ENCODE measurements at places on chromosomes 6 and 20. TPM values are rescaled to one million over a fixed set of nuclear protein-coding genes. Genes with fewer than 3 reads are reported as not detected.
A peak's percentile ranks its signal among the peaks of the same experiment; 100 is the strongest.

Gene KCNQ5
- 0.11 TPM for total RNA-seq

Gene ARFRP1
- 37.1 TPM for total RNA-seq

Gene THBD
- total RNA-seq: 13.8 TPM

Gene GHRH
- total RNA-seq: 0.93 TPM

Gene LY6G6C
- not detected for total RNA-seq

Gene SLC32A1
- total RNA-seq: not detected

Gene SPATA25
- 2.4 TPM for total RNA-seq

Gene NEURL2
- total RNA-seq: 7.6 TPM

Gene LPIN3
- total RNA-seq: 19.9 TPM

Gene TRAPPC3L
- total RNA-seq: not detected

Gene COL9A1
- 0.08 TPM for total RNA-seq

- no peaks in the 10 kb centered on the region for H3K27me3 ChIP-seq
- no peaks in the 10 kb centered on the region for H3K36me3 ChIP-seq
- peaks cover 8% of the 10 kb centered on the region for H3K4me1 ChIP-seq
- H3K27ac ChIP-seq: no peak overlapping the region
- no peak for DNase-seq
Measured at GRCh38 chr6:139743664-139744437, 369.4 kb upstream of the CITED2 start.

- no peak within 1 kb of the TSS for H3K27ac ChIP-seq
- peaks cover 10% of the 10 kb centered on the region for H3K27me3 ChIP-seq
- DNase-seq: no peak
Measured at GRCh38 chr6:63319939-63320338, at the start of gene LGSN. TSS of gene LGSN (minus strand) at chr6:63319983. CDS start at chr6:63319943, 40 bp downstream.

DNA sequence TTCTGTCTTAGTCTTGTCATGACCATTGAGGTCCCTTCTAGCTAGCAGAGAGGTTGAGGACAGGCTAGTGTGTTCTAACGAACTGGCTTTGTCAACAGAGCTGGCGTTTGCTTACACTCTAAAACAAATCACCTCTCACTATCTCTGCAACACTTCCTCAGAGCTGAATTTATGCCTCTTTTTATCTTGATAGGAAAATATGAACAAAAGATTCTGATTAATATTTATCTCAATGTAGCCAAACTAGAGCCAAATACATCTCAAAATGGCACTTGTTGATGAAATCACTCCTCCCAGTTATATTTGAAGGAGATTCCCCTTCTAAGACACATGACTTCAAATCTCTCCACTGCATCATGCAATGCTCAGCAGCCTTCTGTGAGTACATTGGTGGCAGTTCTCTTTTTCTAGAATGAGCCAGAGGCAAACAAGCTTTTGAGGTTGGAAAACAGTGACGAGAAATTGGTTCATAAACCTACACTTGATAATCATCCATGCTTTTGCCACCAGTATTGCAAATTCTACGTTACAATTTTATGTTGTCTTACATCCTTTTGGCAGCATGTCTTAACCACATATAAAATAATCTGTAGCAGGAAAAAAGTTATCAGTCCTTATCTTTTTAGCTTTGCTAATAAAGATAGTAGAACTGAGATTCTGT, 615.7 kb upstream of the CITED2 start:
- DNase-seq: no peak
- H3K36me3 ChIP-seq: no peaks in the 10 kb centered on the region
- no peaks in the 10 kb centered on the region for H3K27me3 ChIP-seq
- peak overlapping the region; percentile 18 for H3K27ac ChIP-seq
- H3K4me1 ChIP-seq: peaks cover 10% of the 10 kb centered on the region

DNA sequence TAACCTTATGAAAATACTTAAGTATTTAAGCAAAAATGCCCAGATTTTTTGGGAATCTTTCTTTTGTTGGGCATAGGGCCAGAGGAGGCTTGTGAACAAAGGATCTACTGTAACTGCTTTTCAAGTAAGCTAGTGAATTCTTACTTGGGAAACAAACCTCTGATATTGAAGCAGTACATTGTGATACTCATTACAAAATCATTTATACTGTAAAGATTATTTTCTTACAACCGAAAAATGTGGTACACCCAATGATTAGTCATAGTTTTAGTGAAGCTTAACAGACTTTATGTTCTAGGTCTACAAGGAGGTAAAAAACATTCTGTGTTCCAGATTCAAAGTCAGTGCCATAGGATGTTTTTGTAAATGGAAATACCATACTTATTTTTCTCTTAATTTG, 272.9 kb upstream of the KCNQ5 start:
- H3K4me3 ChIP-seq: no peak overlapping the region
- DNase-seq: no peak
- H3K27ac ChIP-seq: no peak overlapping the region
- no peaks in the 10 kb centered on the region for H3K27me3 ChIP-seq
- H3K4me1 ChIP-seq: no peaks in the 10 kb centered on the region

GRCh38 chr6:42771741-42772100, 10.1 kb upstream of the BICRAL start:
- no peaks in the 10 kb centered on the region for H3K36me3 ChIP-seq
- no peaks in the 10 kb centered on the region for H3K27me3 ChIP-seq
- no peak overlapping the region for H3K27ac ChIP-seq
- H3K4me1 ChIP-seq: peaks cover 11% of the 10 kb centered on the region
- no peak overlapping the region for H3K4me3 ChIP-seq

DNA sequence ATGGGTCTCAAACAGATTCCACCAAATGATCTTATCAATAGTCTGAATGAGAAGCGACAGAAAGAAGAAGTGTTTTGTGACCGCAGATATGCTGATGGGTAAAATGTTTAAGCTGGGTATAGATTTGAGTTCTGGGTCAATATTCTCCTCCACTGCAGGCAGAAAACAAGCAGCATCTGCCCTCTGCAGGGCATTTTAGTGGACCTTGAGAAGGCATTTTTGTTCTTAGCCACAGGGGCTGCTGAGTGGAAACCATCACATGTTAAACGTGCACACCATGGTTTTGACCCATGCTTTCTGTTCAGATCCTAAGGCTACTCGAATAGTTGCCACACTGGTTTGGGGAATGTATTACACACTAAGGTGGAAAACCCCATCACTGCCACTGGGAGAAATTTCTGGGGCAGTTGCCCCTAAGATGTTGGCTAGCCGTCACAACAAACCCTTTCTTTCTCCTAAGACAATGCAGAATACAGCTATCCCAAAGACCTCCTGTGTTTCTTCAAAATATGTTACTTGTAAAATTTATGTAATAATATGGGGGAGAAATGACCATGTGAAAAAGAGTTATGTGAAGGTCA, 5.5 kb downstream of the POU3F2 start:
- peaks cover 99% of the 10 kb centered on the region for H3K27me3 ChIP-seq
- H3K4me1 ChIP-seq: peaks cover 37% of the 10 kb centered on the region
- no peak for DNase-seq

DNA sequence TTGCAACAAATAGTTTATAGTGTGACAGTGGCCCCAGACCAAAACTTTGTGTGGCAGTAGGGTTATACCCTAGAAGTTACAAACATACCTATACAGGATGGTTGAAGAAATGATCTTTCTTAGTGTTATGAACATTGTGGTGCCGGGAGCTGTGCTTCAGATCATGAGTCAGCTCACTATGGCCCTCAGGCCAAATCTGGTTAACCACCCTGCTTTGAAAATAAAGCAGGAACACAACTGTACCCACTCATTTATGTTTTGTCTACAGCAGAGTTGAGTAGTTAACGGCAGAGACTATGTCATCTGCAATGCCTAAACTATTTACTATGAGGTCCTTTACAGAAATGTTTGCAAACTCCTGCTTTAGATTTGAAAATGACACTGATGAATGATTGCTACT, 24.3 kb downstream of the AKAP7 start:
- H3K4me3 ChIP-seq: no peak overlapping the region
- H3K27me3 ChIP-seq: no peaks in the 10 kb centered on the region
- H3K4me1 ChIP-seq: peaks cover 9% of the 10 kb centered on the region

DNA sequence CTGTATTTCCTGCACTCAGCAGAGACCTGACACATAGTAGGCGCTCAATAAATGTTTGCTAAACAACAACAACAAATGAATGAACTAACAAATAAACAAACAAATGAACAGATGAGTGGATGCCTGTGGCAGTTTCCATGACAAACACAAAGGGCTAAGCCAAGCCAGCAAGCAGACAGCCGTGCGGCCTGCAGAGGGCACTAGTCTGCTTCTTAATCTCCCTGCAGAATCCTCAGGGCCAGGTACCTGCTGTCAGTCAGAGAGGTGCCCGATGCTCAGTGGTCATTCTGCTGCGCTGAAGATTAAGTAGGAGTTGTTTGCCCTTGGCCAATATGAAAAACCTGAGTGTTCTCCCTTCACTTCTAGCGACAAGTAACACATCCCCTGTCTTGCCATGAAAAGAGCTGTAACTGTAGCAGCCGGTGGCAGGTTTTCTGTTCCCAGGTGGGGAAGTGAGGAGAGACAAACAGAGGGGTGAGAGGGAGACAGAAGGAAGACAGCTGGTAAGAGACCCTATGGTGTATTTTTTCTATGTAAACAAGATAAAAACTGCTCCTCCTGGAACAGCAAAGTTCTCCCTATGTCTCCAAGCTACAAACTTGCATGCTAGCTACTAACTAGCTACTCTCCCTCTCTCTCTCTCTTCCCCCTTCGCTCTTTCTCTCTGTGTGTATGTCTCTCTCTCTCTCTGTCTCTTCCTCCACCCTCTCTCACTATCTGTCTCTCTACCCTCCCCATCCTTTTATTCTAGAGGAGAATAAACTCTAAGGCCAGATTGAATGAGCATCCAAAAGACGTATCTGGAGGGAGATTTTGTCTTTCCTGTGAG, at the start of gene MC3R:
TSS of gene MC3R (plus strand) at position 779 of the 829 bp plus-strand sequence. CDS start 112 bp downstream, outside the sequence.
- DNase-seq: no peak
- H3K4me1 ChIP-seq: no peaks in the 10 kb centered on the region
- no peaks in the 10 kb centered on the region for H3K36me3 ChIP-seq
- no peak within 1 kb of the TSS for H3K27ac ChIP-seq
- no peak within 1 kb of the TSS for H3K4me3 ChIP-seq
- peaks cover 97% of the 10 kb centered on the region for H3K27me3 ChIP-seq

DNA sequence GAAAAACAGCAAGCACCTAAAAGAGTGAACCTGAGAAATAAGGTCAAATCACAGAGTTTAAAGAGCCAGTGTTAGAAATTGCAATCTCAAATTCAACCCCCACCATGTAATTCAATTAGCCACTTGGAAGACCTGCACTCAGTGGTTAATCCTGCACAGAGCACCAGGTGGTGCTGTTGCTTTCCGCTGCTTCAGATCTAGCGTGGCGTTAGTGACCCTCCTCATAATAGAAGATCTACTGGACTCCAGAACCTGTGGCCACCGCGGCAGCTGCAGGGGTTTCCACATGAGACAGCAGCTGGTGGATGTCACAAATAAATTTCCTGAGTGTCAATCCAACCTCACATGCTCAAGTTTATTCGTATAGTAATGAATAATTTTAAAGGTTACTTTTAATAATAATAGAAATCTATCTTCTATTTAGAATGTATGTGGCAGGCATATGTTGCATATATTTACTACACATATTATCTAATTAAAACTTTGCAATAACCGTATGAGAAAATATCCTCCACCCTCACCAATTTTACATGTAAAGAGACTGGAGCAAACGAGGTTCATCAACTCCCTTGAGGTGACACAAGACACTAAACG, 84.4 kb downstream of the SYNE1 start:
- H3K27ac ChIP-seq: no peak overlapping the region
- no peaks in the 10 kb centered on the region for H3K4me1 ChIP-seq
- peak; percentile 57 for DNase-seq
- no peak overlapping the region for H3K4me3 ChIP-seq
- H3K27me3 ChIP-seq: no peaks in the 10 kb centered on the region
- no peaks in the 10 kb centered on the region for H3K36me3 ChIP-seq

DNA sequence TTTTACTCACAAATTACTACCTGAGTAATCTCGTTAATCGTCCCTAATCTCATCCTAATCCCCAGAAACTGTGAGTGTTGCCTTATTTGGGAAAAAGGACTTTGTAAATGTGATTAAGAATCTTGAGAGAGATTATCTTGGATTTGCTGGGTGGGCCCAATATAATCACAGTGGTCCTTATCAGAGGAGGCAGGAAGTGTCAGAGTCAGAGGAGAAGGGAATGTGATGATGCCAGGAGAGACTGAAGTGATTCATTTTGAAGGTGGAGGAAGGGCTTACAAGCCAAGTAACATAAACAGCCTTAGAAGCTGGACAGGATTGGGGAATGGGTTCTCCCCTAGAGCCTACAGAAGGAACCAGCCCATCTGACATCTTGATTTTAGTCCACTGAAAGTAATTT, 16.7 kb downstream of the RPP21 start:
- peaks cover 99% of the 10 kb centered on the region for H3K27me3 ChIP-seq
- no peaks in the 10 kb centered on the region for H3K36me3 ChIP-seq
- H3K4me3 ChIP-seq: no peak overlapping the region
- peaks cover 5% of the 10 kb centered on the region for H3K4me1 ChIP-seq
- DNase-seq: no peak

- no peak for DNase-seq
- H3K36me3 ChIP-seq: no peaks in the 10 kb centered on the region
- no peak overlapping the region for H3K4me3 ChIP-seq
Measured at GRCh38 chr6:6714118-6714897, 125.8 kb downstream of the LY86 start.

DNA sequence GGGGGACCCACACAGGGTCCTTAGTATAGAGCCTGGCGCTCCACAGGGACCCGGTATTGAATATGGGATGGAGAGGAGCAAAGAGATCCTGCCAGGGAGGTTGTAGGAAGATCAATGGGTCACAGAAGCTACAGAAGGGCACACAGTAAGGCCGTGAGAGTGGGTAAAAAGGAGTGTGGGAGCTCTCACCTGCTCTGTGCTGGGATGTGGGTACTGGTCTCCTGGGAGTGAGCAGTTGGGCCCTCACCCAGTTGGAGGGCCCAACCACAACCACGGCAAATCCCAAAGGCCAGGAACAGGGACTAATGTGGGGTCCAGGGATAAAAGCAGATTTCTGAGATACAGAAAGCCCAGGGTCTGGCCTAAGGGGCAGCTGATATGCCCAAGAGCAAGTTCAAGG, 73.4 kb upstream of the RNF24 start:
- peaks cover 17% of the 10 kb centered on the region for H3K4me1 ChIP-seq
- H3K36me3 ChIP-seq: no peaks in the 10 kb centered on the region
- H3K27me3 ChIP-seq: no peaks in the 10 kb centered on the region
- no peak overlapping the region for H3K4me3 ChIP-seq
- no peak overlapping the region for H3K27ac ChIP-seq

GRCh38 chr6:54191461-54191860, 80.2 kb downstream of the MLIP start:
- DNase-seq: no peak
- no peaks in the 10 kb centered on the region for H3K27me3 ChIP-seq
- H3K4me1 ChIP-seq: peaks cover 20% of the 10 kb centered on the region
- H3K27ac ChIP-seq: no peak overlapping the region
- H3K4me3 ChIP-seq: no peak overlapping the region

GRCh38 chr20:25223179-25223661, 24.7 kb upstream of the PYGB start:
- DNase-seq: no peak
- H3K27ac ChIP-seq: peak overlapping the region; percentile 90
- no peak overlapping the region for H3K4me3 ChIP-seq

- no peaks in the 10 kb centered on the region for H3K4me1 ChIP-seq
- no peaks in the 10 kb centered on the region for H3K27me3 ChIP-seq
- H3K27ac ChIP-seq: no peak overlapping the region
- no peaks in the 10 kb centered on the region for H3K36me3 ChIP-seq
Measured at GRCh38 chr20:6397115-6397514, 274.3 kb upstream of the FERMT1 start.
